ENCODE measurements at places on chromosomes 11 and 22.

DNA sequence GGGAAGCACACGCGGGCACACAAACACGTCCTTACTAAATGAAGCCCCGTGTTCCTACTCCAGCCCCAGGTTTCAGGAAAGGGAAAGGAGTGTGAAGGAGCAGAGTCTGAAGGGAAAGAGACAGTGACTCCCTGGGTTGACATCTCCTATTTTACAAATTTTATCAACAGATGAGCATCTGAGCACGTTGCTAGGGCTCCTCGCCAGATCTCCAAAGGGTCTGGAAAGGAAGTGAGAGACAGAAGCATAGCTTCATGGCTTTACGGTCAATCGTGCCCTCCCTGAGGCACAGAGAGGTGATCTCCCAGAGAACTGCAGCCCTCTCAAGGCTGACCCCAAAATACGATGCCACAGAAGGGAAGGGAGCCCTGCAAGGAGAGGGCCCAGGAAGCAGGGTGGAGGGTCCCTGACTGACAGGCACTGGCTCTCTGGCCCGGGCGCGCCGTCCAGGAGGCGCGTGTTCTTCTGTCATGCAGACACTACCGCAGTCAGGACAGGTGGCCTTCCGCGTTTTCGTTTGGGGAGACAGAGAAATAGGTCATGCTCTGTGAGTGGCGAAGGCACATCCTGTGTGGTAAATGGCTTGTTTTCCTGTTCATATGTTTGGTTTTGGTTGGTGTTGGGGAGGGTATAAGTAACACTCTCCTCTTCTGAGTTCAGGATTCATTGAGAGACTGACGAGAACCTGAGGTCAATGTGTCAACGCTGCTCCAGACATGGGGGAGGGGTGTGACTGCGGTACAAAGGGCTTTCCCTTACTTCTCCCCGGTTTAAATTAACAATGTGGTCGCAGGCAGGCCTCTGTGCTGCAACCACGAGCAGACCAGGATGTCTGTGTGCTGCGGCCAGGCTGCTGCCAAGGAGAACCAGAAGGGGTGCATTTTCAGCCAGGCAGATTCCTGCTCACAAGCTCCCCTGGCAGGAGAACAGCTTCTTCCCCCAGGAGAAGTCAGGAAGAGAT, 813.3 kb downstream of the OPCML start:
- no peak for DNase-seq

- no peak for DNase-seq
Observed at GRCh38 chr11:94960488-94960887, 12.9 kb downstream of the CWC15 start.

- no peak for DNase-seq
Observed at GRCh38 chr11:57121996-57122395, 59.8 kb upstream of the LRRC55 start.

DNA sequence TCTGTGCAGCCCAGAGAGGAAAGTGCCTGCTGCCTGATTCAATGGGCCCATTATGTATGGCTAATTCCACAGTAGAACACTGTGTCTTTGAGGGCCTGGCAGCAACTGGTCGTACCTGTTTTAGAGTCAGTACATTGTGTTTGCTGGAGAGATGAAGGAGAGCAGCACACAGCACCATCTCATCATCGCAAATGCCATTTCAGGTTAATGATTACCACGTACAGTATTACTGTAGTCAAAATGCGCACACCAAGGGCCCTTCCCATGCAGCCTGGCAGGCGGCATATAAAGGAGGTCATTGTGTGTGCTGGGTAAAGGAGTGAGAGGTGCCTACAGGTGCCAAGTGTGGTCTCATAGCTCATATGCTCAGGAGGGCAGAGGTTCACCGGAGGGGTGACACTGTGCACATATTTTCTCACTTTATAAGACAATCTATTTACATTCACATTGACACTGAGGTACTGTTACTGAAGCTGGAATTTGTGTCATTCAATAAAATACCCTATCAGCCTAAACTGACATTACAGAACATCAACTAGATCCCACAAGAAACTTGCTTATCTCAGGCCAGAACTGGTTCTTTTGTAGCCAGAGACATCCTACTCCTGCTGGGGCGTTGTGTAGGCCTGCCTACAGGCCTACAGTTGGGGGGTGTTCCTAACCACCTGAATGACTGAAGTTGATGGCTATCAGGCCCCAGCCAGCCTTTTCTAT, 90.4 kb downstream of the APIP start:
- DNase-seq = no peak

DNA sequence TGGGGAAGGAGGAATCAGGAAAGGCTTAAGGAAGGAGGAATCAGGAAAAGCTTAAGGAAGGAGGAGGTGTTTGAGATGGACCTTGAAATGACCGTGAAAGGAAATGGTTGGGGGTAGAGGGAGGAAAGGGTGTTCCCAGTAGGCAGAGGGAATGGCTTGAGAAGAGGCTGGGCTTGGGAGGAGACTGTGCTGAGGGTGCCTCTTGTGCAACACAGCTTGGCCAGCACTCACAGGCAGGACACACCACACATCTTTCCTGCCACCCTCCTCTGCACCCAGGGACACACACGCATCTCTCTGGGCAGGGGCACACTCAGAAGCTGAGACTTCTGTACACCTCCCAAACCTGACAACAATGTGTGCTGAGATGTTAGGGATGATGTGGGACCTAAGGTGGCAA, 151.4 kb downstream of the FBXO7 start:
- no peak for DNase-seq

GRCh38 chr22:40156001-40156516, 21.7 kb upstream of the TNRC6B start:
- no peak for DNase-seq

GRCh38 chr11:35812828-35813227, 131.0 kb upstream of the LDLRAD3 start:
- no peak for DNase-seq

DNA sequence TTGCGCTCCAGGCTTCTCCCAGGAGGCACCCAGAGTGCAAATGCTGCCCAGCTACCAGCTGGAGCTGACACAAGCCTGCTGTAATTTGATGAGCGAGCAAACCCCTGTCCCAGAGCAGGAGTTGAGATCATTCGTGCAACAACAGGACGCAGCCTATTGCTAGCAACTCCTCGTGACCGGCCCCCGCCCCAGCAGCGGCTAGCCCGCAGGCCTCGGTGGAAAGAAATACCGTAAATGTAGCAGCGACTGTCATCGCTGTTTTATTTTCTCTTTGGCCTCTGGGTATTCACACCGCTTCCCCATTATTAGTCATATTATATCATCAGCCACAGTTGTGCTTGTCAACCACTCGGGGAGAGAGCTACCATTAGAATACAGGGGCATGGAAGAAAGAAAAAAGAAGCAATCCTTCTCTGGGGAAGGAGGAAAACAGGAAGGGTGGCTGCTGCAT, 59.2 kb upstream of the ATXN10 start:
- DNase-seq = peak; percentile 45

GRCh38 chr11:116169776-116170175, 603.0 kb downstream of the BUD13 start:
- no peak for DNase-seq

DNA sequence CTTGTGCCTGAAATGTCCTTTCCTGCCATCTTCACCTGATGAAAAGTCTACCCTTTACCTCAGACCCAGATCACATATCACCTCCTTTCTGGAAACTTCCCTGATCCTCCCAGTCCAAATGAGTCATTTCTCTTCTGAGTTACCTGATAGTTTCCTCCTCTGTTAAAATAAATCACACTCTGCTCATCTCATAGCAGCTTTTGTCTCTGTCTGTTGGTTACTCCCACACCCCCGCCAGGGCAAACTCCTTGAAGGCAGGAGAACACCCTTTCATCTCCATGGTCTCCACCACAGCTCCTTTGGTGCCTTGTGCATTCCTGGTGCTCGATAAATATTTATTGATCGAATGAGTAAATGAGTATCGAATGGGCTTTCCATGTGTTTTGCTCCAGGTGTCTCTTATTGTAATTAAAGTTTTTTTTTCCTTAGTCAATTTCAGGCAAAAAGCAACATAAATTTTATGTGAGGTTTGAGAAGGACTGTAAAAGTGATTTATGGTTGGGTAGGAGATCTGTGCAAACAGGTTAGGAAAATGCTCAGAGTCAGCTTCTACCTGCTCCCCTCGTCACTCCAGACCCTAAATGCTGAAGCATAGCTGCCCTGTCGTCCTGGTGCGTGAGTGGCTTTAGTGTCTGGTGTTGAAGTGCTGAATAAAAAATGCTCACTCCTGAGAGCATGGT, 178.2 kb downstream of the GRIK4 start:
- no peak for DNase-seq

- no peak for DNase-seq
Observed at GRCh38 chr11:115716601-115717529, 212.7 kb upstream of the CADM1 start.

- DNase-seq = no peak
Observed at GRCh38 chr11:59614277-59615119, 1.1 kb downstream of the OSBP start.

DNA sequence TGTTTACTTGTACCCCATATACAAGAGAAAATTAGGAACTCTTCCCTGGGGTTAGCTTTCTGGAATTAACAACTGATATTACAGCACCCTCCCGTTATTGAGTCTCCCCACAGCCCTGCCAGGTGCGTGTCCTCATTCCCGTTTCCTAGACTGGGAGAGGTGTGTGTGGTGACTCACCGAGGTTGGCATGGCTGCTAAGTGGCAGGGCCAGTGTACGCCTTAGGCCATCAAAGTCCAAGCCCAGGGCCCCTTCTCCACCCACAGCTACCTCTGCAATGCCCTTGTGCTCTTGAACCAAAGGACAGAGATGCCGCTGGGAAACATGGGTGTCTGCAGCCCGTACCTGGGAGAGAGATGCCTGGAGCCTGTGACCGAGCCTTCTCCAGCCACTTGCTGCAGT, 12.3 kb downstream of the IFT27 start:
- peak; percentile 1 for DNase-seq

- no peak for DNase-seq
Observed at GRCh38 chr11:75523189-75523588, 2.6 kb downstream of the GDPD5 start.

DNA sequence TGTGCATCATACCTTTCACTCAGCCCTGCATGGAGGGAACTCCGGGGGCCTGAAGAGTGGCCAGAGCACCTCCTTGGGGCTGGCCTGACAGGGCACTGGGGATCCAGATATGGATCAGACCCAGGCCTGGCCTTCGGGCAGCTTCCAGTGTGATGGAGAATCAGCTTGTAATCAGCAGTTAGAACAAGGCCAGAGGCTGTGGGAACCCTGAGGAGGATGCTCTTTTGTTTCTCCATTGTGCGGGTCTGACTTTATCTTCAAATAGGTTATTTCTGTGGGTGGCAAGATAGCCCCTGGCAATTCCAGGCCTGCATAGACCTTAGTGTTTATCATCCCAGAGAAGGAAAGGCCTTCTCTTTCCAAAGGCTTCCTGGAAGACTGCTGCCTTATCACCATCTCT, 12.3 kb downstream of the DGAT2 start:
- no peak for DNase-seq

DNA sequence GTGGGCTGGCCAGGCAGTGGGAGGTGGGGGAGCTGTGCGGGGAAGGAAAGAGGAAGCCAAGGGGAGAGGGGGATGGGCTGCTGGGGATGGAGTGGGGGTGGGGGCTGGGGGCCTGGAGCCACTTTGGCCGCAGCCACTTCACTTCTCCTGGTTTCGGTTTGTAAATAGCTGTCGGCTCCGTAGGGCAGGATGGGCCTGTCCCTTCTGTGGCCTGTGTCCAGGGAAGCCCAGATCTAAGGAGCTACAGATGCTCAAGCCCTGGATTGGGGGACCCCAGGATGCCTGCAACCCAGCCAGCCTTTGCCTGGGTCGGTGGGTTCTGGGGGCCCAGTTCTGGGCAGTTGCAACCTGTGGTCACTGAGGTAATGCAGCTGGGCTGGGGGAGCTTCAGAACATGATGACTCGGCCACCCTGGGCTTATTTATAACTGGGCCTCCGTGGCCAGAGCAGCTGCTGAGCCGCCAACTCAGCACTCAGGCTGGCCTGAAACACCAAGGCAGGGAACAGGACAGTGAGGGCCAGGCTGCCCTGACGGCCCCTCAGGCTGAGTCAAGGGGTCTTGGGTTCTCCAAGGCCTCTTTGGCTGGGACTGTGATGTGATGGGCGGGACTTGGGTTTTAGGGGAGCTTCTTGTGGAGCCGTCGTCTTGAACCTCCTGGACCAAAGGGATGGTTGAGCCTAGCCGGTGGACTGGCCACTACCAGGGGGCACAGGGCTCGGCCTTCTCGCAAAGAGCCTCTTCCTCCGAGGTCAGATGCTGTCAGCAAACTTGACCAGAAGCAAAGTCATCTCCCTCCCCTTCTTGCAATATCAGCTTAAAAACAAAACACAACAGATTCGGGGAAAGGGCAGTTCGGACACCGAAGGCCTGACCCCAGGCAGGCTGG, 15.0 kb upstream of the SLC39A13 start:
- no peak for DNase-seq

GRCh38 chr11:45021001-45021400, 70.3 kb upstream of the TP53I11 start:
- DNase-seq = no peak

DNA sequence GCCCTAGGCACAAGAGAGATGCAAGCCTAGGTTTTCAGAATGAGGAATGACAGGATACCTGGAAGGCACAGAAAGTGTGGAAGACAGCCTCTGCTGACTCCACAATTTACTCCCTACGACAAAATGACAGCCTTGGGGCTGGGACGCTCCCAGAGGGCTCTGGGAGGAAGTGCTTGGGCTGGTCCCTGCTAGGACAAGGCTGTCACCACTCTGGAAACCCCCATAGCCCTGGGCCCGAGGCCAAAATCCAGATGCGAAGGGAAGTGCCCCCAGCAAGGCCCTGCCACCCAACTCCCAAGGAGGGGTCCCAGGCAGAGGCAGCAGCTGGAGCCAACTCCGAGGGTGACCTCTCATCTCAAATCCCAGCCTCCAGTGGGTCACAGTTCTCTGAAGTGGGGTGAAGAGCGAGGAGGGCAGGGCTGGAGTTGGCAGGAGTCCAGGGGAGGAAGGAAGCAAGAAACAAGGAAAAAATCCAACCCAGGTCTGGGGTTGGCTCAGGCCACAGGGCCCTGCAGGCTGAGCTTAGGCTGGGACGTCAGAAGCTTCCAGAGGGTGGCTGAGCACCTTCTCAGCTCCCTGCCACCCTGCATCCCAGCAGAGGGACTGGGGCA, 6.3 kb upstream of the CDC42EP2 start:
- DNase-seq = no peak

DNA sequence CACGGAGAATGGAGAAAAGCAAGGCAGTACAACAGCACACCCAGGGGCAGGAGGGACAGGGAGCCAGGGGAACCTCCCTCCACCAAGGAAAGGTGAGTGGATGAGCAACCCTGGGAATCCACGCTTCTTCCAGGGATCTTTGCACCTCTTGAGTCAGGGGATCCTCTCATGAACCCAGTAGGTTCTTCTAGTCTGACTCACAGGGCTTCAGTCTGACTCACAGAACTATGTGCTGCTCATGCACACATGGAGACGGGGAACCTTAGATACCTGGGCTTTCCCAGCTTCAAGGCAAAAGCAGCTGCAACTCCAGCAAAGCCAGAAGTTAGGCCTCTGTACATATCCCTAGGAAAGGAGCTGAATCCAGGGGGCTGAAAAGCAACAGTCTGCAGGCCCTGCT, 1021.4 kb upstream of the TENM4 start:
- DNase-seq = no peak

GRCh38 chr11:69510471-69511357, 29.3 kb downstream of the LINC01488 start:
- DNase-seq = no peak

Data from BE2C (cell line).